Posterior cingulate gyrus (tissue), 11 donors: ENCODE measurements at places on chromosomes 4 and X.

GRCh38 chrX:131728295-131729145 is 184.6 kb downstream of the OR13H1 start:
- DNase-seq, result peak; percentile 67

- DNase-seq, result no peak
Measured at GRCh38 chr4:174934360-174934759, 16.2 kb downstream of the ADAM29 start.

GRCh38 chrX:78329486-78329885 is 2.1 kb upstream of the CYSLTR1 start:
- no peak for DNase-seq

DNA sequence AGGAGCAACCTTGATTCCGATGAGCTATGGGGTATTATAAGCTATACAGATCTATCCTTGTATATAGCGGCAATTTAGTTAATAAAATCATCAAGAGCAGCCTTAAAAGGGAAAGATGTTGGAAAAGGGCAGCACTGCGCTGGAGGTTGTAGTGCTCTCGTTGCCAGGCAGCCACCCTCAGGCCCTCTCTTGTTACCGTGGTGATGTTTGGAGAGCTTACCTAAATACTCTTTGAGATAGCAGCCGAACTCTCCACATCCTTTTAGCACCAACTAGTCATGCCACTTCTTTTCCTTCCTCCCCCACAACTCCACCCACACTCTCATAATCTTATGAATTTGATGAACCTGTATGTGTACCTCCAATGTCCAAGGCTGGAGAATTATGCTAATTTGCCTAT is 3.8 kb upstream of the RADX start:
- DNase-seq, result peak; percentile 83

GRCh38 chr4:100098681-100099080 is 91.6 kb downstream of the DDIT4L start:
- no peak for DNase-seq

DNA sequence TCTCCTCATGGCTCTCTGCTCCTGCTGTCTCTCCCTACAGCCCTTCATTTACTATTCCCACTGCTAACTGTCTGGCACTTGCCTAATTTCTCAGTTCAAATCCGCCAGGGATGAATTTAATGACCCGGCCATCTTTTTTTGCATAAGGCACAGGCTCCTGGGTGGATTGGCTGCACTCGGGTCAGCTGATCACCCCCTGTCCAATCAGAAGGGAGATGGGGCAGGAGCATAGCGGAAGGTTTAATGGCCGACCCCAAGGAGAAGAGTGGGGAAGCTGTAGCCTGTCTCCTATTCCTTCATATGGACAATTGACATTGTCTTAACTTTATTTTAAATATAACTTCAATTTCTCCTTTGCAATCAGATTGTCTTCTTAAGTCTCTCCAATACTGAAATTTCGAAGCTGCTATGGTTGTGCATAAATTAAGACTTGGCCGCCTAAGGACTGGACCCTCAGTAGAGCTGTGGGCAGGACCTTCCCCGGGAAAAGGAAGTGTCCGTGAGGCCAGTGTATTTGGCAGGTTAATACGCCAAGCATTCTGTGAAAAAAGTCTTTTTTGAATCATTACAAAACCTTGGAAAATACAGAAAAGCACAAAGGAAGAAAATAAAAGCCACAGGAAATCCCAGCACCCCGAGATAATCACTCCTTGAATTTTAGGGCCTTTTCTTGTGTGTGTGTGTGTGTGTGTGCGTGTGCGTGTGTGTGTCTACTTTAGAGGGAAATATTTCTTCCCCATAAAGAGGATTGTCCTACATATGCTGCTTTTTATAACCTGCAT is 55.5 kb downstream of the SMIM20 start:
- no peak for DNase-seq

DNA sequence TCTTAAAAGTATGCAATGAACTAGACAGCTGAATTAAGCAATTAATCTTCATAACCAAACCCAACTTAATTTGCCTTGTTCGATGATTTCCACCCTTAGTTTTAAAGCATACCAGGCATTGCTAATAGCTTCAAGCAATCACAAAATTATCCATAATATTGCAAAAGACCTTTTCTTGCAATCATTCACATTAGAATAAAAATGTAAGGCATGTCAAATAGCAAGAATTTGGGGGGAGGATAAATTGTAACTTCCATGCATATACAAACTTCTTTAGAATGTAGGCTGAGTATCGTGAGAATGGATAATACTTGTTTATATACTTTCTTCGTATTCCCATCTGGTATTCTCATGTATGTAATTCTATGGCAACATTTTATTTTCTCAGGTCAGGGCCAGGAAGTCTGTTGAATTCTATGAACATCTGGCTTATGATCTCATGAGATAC is 28.7 kb upstream of the BMP2K start:
- no peak for DNase-seq

GRCh38 chr4:111963158-111963700 is 182.0 kb upstream of the FAM241A start:
- no peak for DNase-seq

GRCh38 chr4:105707782-105708180 is 708 bp downstream of the INTS12 start:
- no peak for DNase-seq

GRCh38 chr4:74890341-74890740 is 42.6 kb upstream of the PARM1 start:
- DNase-seq, result no peak

- DNase-seq, result no peak
Measured at GRCh38 chrX:20414762-20415445, 148.2 kb upstream of the RPS6KA3 start.

GRCh38 chrX:97399400-97399799 is 515.7 kb downstream of the RPA4 start:
- no peak for DNase-seq

GRCh38 chr4:77201857-77202256 is 44.9 kb downstream of the CCNG2 start:
- DNase-seq, result no peak

DNA sequence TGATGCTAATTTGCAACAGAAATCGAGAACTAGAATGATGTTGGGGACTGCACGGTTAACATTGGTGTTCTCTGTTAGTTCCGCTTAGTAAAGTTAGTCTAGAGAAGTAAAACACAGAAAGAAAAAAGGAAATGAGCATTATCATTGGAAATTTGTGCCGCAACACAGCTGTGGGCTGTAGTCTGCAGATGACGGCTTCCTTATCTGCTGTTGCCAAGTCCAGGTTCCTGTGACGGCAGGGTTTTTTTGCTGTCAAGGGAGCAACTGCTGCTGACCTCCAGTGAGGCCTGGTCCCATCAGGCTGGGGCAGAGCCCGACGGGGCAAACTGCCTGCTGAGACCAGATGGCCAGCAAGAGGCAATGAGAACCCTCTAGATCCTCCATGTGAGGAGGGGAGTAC is 38.9 kb upstream of the PHEX start:
- no peak for DNase-seq

DNA sequence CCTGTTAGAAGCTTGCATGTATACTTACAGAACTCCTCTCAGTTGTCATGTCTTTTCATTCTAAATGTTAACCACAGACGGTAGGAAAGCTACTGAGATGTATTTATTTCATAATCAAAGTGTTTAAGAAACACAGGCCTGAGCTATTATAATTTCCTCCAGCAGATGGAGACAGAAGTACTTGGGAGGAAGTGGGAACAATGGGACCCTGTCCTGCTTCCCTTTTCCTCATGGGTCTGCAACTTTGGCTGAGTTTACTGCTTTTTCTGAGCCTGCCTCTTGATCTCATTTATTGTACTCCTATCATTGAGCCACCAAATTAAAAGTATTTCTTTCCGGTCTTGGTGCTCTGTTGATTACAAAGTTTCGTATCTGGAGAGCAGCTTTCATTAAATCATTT is 67.7 kb upstream of the SPANXN2 start:
- DNase-seq, result no peak

DNA sequence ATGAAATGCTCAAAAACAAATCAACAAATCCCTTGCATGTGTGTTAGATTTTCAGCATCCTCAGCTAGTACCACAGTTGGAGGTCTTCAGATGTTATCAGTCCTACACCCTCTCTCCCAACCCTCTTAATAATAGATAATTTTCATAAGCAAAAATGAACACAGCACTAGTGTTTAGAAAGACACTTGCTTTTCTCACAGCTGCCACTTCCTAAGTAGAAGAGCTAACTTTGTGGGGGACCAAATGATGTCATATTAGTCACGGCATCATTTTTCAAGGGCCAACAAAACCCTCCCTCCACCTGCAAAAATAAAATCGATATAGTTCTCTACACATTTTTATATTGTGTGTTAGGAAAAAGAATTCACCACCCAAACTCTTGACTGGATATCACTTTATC is 163.5 kb upstream of the GYPA start:
- DNase-seq, result no peak

- no peak for DNase-seq
Measured at GRCh38 chr4:64780664-64781063, 371.4 kb upstream of the TECRL start.

GRCh38 chrX:33333271-33333670 is 121.9 kb upstream of the DMD start:
- no peak for DNase-seq

DNA sequence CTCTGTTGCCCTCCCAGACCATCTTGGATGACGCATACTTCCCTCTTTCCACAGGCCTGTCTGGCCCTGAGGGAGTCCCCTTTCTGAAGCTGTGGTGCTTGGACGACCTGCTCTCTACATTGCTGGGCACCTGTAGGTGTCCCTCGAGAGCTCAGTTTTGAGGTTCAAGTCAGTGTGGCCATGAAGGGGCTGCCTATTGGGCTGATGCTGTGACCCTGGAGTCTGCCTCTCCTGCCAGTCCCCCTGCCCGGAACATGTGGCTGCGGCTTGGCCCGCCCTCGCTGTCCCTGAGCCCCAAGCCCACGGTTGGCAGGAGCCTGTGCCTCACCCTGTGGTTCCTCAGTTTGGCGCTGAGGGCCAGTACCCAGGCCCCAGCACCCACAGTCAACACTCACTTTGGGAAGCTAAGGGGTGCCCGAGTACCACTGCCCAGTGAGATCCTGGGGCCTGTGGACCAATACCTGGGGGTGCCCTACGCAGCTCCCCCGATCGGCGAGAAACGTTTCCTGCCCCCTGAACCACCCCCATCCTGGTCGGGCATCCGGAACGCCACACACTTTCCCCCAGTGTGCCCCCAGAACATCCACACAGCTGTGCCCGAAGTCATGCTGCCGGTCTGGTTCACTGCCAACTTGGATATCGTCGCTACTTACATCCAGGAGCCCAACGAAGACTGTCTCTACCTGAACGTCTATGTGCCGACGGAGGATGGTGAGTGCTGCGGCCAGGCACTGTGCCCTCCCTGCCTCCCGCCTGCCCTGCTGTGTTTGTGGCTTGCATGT is 3.0 kb downstream of the NLGN3 start:
- DNase-seq, result peak; percentile 27

- DNase-seq, result no peak
Measured at GRCh38 chr4:100989401-100989800, 357.9 kb downstream of the PPP3CA start.

DNA sequence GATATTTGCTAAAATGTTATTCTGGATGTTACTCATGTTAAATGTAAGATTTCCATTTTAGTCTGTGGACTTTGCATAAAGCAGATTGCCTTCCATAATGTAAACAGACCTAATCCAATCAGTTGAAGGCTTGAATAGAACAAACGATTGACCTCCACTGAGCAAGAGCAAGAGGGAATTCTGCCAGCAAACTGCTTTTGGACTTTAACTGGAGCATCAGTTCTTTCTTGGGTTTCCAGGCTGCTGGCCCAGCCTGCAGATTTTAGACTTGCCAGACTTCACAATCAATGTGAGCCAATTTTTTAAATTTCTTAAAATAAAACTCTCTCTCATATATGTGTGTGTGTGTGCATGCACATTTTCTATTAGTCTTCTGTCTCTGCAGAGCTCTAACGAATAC is 1248.8 kb downstream of the ADGRL3 start:
- no peak for DNase-seq

DNA sequence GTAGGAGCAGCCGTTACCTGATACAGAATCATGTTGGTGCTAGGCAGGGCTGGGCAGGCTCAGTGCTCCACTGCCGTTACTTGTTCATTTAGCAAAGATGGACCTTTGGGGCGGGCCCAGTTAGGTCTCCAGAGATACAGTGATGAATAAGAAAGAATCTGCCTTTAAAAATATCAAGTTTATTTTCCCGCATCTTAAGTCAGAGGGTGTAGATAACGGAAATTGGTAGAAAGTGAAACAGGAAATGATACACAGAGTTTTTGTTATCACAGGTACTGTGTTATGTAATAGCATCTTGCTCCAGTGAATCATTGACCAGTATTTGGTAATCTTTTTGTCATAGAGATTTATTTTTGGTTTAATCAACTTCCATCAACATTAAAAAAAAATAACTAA is 5.5 kb downstream of the TMEM131L start:
- DNase-seq, result no peak

- DNase-seq, result no peak
Measured at GRCh38 chrX:46477435-46477834, 67.8 kb downstream of the ZNF674 start.

DNA sequence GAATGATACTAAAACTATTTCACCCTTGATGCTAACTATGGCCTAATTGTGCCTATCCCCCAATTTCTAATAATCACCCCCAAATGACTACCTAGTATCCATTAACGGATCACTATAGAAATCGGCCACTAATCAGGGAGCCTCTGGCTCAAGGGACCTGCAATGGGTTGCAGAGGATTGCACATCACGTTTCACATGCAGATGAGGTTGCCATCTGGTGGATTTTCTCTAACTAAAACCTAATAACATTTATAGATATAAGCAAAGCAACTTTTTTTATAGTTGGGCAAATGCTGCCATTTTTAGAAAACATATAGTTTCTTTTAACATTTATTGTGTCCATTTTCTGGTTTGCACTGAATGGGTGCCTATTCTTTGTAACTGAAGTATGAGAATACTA is 28.3 kb upstream of the ALG13 start:
- DNase-seq, result no peak

GRCh38 chr4:6855692-6856297 is 53.8 kb upstream of the TBC1D14 start:
- DNase-seq, result peak; percentile 24

DNA sequence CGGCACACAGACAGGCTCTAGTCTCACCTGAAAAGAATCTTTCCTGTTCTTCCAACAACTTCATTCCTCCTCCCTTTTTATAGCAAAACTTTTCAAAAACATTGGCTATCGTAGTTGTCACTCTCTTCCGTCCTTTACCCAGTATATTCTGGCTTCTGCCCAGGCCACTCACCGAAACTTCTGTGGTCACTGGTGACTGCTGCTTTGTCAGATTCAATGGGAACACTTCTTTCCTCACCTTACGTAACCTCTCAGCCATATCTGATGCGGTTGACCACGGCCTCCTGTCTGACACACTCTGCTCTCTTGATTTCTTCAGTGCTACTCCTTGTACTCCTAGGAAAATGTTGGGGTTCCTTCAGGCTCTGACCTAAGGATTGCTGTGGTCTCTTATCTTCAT is 9.2 kb upstream of the RNF150 start:
- no peak for DNase-seq

DNA sequence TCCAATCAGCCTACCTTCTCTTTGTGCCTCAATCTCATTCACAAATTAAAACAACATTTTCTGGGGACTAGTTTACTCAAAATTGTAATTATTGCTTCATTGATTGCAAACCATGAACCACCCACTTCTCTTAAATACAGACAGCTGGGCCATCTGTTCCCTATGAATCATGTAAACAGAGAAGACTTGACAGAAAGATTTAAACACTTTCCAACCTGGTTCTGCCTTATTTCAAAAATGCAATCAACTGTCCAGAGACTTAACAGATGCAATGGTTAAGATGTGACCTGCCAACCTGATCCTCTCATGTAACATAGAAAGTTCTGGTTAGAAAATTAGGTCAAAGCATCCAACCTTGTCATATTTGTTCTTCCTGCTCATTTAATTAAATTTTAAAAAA is 20.8 kb upstream of the SERTM2 start:
- no peak for DNase-seq
